ENCODE measurements at places on chromosomes 13 and 19.
A peak's percentile ranks its signal among the peaks of the same experiment; 100 is the strongest.

DNA sequence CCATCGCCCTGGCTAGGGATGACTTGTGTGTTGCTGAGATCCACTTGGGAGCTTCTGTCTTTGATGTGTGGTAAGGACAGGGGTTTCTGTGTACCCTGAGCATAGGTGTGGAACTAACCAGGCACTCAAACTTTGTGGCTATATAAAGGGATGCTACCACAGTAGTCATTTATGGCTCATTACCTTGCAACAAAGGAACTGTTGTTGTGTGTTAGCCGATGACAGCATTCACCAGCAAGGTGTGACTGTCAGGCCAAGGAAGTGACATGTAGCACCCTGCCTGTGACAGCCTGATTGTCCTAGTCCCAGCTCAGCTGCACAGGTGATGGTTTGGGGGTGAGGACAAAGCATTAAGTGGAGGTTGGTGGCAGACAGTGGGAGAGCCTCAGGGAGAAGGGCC is 73.6 kb downstream of the COG3 start:
- no peak for DNase-seq

GRCh38 chr19:41297628-41298347 is 12.2 kb upstream of the CCDC97 start:
- DNase-seq = no peak

DNA sequence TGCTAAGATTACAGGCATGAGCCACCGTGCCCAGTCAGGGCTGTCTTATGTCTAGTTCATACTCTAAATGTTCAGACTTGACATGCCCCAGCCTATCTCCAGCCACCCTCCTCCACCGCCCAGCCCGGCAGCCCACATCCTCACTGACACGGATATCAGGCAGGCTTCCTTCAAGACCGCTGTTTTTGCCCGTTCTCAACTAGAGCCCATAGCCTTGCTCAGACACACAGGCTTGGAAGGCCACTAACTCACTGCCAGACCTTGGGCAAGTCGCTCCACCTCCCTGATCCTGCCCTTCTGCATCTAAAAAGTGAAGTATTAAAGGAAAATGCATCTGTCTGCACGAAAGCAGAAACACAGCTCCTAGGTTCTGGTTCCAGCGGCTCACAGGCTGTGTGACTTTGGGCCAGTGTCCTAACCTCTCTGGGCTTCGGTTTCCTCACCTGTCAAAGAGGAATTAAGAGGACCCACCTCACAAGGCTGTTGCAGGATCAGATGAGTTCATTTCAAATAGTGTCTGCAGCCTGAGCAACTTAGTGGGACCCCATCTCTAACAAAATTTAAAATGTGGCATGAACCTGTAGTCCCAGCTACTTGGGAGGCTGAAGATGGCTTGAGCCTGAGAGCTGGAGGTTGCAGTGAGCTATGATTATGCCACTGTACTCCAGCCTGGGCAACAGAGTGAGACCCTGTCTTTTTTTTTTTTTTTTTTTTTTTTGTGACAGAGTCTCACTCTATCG is 14.5 kb upstream of the CERS4 start:
- DNase-seq = peak; percentile 66

DNA sequence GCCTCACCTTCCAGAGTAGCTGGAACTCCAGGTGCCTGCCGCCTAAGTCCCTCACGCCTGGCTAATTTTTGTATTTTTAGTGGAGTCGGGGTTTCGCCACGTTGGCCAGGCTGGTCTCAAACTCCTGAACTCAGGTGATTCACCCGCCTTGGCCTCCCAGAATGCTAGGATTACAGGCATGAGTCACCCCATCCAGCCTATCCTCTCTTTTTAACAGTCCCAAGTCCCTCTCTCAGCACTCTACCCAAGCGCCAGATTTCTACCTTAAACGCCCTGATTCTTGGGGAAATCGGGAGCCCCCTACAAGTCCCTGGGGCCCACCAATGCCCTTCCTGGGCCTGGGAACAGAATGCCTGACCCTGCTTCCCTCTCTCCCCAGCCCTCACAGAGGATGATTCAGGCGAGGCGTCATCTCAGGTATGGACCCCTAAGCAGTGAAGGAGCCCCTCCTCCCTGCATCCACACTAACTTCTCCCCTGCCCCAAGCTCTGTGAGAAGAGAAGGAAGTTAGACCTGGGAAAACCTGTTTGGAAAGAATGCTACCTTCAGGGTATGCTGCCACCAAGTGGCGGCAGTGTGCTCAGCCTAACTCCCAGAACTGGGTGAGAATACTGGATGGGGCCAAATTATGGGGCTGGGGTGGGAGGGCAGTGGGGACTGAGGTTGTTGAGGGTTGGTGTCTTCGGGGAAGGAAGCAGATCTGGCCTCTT is 20.8 kb upstream of the EBI3 start:
- DNase-seq = no peak

- DNase-seq = no peak
Measured at GRCh38 chr13:103876571-103876970, 810.4 kb upstream of the SLC10A2 start.

- DNase-seq = no peak
Measured at GRCh38 chr13:80751854-80752253, 410.9 kb upstream of the SPRY2 start.

Measured in activated naive CD4-positive, alpha-beta T cell treated with anti-CD3 and anti-CD28 coated beads for 36 hours (primary cell).